Activated naive CD8-positive, alpha-beta T cell treated with anti-CD3 and anti-CD28 coated beads, Interleukin-2, amount 50 U/mL, for 16 hours (primary cell): ENCODE measurements at places on chromosomes 11 and 22.

- no peak for DNase-seq
These were observed 27.4 kb upstream of the LINC01488 start for GRCh38 chr11:69454018-69454417.

GRCh38 chr11:57462597-57462996 lies 2.3 kb downstream of the RTN4RL2 start:
- no peak for DNase-seq

DNA sequence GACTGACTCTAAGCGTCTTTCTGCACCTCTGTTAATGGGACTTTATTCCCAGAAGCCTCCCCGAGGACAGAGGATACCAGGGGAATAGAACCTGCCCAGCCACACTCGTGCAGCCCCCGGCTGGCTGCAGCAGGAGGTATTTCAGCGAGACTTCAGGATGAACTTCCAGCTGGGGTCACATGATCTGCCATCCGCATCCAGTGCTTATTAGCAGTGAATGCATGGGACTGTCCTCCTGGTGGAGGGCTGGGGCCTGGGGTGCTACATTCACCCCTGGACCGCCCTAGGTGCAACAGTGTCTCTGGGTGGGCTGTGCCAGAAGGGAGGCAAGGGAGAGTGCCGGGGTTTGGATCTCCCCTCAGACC lies 1.6 kb downstream of the DUSP8 start:
- no peak for DNase-seq

DNA sequence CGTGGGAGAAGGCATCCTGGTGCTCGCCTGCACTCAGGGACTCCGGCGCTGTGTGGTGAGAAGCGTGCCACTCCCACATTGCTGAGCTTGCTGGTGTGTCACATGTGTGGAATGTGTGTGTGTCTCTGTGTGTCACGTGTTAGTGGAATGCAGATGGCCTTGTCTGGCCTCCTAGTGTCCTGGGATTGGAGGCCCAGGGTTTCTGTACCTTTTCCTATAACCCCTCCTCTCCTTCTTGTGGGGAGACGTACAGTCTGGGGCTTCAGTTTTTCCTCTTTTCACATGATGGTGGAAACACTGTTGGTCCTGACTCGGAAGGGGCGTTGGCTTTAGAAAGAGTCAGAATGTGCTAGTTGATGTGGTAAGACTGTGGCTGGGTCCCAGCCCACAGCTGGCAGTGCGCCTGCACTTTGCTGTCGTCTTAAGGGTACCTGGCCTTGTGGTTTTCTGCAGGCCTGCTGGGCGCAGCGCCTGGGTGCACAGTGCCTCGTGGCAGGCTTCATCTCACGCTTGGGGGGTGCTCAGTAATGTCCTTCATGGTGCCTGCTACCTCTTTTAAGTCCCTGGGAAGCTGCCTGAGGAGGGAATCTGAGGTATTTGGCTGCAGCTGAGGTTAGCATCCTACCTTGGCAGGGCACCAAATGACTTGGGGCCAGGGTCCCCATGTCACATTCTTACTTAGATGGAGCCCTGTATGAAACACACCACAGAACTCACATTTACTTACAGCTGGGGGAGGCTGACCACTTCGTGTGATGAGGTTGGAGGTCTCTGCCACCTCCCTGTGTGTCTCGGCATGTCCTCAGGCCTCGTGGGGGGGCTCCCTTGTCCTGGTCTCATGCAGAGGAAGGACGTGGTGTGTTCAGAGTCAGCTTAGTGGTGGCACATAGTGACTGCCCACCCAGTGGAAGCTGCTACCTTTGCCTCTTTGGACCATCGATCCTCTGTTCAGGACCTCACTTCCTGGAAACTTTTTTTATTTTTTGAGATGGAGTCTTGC lies 61.9 kb downstream of the MED15 start:
- DNase-seq: no peak

- no peak for DNase-seq
These were observed 108.4 kb downstream of the SPON1 start for GRCh38 chr11:14070896-14071295.

DNA sequence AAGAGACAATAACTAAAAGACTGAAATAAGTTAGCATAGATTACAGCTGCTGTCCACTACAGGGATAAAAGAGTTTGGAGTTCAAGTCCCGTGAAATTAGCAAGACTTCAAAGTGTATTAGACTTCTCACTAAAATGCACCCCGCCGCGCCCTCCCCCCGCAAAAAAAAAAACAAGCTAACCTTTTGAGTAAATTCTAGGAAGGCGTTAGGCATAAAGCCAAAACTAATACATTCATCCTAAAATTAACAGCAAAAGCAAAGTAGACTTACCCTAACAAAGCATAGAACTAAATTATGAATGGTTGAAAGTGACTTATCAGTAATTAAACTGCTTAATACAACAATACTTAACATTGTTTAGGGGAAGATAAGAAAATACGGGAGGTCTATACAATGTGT lies 581.0 kb upstream of the CHORDC1 start:
- no peak for DNase-seq

DNA sequence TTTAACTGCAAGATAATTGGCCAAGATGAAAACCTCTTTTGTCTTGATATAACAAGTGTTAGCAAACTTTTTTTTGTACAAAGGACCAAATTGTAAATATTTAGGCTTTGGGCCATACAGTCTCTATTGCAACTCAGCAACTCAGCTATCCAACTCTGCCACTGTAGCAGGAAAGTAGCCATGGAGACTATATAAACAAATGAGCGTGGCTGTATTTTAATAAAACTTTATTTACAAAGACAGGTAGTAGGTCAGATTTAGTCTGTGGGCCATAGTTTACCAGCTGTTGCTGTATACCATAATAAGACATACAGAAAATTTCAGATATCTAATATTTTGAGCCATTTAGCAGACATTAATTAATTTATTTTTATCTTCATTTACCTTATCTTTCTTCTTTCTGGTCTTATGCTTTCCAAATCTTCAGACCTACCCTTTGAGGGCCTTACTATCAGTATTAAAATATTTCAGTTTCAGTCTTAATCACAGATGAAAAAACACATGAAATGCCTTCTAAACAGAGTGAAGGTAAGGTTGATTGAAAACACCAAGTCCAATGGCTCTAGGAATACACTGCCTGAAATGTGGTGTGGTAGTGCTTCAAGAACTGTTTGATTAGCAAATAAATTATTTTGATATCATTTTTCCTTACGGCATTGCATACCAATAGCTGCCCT lies 256.9 kb upstream of the CTSC start:
- no peak for DNase-seq

GRCh38 chr11:65071907-65072630 lies 11.8 kb downstream of the CDCA5 start:
- no peak for DNase-seq

- DNase-seq: no peak
These were observed 49.7 kb upstream of the SHISAL1 start for GRCh38 chr22:44362249-44363012.
